ENCODE measurements at places on chromosomes 1 and 21.

- DNase-seq = no peak
Observed at GRCh38 chr1:18572022-18572880, 58.4 kb upstream of the PAX7 start.

GRCh38 chr1:1124508-1124785 is 8.6 kb upstream of the C1orf159 start:
- DNase-seq = no peak

DNA sequence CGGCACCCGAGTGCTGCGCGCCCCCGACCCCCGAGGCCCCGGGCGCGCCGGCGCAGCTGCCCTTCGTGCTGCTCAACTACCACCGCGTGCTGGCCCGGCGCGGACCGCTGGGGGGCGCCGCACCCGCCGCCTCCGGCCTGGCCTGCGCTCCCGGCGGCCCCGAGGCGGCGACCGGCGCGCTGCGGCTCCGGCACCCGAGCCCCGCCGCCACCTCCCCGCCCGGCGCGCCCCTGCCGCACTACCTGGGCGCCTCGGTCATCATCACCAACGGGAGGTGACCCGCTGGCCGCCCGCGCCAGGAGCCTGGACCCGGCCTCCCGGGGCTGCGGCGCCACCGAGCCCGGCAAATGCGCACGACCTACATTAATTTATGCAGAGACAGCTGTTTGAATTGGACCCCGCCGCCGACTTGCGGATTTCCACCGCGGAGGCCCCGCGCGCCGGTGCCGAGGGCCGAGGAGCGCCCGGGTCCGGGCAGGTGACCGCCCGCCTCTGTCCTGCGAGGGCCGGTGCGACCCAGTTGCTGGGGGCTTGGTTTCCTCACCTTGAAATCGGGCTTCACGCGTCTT is 49.0 kb downstream of the SIM2 start:
- no peak for DNase-seq

- DNase-seq = no peak
Observed at GRCh38 chr1:65048335-65048734, 82.0 kb upstream of the JAK1 start.

DNA sequence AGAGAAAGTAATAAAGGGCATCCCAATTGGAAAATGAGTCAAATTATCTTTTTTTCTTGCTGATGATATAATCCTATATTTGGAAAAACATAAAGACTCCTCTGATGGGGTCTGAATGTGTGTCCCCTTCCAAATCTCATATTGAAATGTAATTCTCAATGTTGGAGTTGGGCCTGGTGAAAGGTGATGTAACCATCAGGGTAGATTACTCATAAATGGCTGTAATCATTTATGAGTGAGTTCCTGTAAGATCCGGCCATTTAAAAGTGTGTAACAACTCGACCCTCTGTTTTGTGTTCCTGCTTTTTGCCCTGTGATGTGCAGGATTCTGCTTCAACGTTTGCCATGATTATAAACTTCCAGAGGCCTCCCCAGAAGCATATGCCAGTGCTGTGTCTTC is 44.3 kb upstream of the MAP1LC3C start:
- DNase-seq = no peak

DNA sequence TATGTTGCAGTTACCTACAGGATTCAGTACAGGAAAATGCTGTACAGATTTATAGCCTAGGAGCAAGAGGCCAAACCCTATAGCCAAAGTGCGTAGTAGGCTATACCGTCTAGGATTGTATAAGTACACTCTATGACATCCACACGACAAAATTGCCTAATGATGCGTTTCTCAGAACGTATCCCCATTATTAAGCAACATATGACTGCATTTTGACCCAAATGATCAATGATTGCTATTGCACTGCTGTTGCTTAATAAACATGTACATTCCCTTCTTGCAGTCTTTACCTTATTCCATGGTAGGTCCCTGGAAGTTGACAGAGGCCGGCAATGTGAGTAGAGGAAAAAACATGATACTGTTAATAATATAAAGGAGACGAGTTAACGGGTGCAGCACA is 33.0 kb downstream of the LRRC8C start:
- DNase-seq = no peak

GRCh38 chr1:43349594-43350306 is 9.0 kb upstream of the CDC20 start:
- no peak for DNase-seq

DNA sequence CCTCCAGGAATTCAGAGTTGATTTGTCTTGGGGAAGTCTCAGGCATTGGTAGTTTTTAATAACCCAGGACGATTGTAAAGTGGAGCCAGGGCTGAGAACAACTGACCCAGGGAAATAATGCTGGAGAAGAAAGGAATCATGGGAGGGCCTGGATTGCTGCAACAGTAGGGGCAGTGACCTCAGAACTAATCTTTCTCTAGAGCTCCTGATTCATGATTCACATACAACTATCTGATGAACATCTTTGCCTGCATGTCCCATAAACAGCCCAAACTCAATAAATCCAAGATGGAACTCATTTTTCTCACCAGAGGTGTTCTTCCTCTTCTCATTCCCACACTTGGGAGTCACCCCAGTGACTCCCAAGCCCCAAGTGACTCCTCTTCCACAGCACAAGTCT is 8.1 kb upstream of the G0S2 start:
- DNase-seq = no peak

DNA sequence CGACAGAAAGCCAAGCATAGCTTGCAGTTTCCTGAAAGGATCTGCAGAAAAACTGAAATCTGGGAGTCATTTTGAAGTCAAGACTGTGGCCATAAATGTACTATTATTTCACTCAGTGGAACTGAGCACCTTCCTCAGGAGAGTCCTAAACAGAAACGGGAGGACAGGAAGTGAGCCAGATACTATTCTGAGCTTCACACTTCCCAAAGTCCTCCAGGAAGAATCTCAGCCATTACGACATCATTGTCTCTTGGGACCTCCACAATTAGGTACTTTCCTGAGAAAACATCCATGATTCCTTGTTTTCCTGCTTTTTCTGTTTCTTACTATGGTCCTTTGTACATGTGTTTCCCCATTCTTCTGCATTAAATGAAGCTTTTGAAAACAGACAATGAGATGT is 299.2 kb upstream of the USP25 start:
- peak; percentile 12 for DNase-seq

GRCh38 chr1:7315946-7316345 is 455.1 kb upstream of the VAMP3 start:
- no peak for DNase-seq

GRCh38 chr21:39180429-39181019 is 2.7 kb downstream of the PSMG1 start:
- no peak for DNase-seq

DNA sequence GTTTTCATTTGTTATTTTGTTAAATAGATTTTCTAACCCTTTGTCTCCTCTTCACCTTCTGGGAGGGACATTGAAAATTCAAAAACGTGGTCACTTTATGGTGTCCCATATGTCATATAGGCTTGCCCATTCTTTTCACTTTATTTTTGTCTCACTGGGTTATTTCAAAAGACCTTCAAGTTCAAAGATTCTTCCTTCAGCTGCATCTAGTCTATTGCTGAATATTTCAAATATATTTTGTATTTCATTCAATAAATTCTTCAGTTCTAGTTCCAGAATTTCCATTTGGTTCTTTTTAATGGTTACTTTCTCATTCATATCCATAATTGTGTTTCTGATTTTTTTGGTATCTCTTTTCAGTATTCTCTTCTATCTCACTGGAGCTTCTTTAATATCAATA is 11.6 kb upstream of the KCTD3 start:
- DNase-seq = no peak

- no peak for DNase-seq
Observed at GRCh38 chr1:226100436-226101391, 38.2 kb downstream of the H3-3A start.

DNA sequence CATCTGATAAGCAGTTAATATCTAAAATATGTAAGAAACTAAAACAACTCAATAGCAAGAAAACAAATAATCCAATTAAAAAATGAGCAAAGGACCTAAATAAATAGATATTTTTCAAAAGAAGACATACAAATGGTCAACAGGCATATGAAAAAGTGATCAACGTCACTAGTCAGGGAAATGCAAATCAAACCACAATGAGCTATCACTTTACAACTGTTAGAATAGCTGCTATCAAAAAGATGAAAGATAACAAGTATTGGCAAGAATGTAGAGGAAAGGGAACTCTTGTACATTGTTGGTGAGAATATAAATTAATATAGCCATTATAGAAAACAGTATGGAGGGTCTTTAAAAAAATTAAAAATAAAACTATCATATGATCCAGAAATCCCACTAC is 40.7 kb upstream of the NEK7 start:
- DNase-seq = no peak

- DNase-seq = peak; percentile 57
Observed at GRCh38 chr21:46097336-46098293, at the start of gene COL6A2. TSS of gene COL6A2 (plus strand) at chr21:46098112.

DNA sequence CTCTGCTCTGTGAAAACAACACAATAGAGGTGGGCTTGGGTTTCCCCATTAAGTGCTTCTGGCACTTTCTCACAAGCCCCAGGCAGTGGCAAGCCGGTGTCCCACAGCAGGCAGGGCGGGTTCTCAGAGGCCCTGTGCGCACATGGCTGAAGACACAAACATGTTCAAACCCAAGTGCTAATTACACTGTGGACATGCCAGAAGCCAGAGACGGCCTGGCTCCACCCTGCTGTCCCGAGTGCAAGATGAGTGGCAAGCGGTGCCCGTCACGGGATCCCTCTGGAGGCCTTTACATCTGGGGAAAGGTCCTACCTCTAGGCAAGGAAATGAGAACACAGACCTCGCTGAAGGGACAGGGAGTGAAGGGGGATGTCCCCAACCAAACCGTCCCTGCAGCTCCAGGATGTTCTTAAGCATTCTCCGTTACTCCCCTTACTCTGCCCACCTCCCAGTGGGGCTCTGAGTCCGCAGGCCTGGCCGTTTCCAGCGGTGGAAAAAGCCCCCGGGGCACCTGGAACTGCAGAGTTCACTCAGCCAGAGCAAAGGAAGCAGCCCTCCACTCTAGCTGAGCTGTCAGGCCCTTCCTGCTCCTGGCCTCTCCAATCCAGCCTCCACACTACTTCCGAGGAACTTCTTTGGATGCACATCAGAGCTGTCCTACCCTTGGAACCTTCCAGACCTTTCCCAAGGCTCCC is 57.4 kb downstream of the SLC66A1 start:
- DNase-seq = no peak

- DNase-seq = no peak
Observed at GRCh38 chr1:205444300-205444930, 11.4 kb downstream of the BLACAT1 start.

DNA sequence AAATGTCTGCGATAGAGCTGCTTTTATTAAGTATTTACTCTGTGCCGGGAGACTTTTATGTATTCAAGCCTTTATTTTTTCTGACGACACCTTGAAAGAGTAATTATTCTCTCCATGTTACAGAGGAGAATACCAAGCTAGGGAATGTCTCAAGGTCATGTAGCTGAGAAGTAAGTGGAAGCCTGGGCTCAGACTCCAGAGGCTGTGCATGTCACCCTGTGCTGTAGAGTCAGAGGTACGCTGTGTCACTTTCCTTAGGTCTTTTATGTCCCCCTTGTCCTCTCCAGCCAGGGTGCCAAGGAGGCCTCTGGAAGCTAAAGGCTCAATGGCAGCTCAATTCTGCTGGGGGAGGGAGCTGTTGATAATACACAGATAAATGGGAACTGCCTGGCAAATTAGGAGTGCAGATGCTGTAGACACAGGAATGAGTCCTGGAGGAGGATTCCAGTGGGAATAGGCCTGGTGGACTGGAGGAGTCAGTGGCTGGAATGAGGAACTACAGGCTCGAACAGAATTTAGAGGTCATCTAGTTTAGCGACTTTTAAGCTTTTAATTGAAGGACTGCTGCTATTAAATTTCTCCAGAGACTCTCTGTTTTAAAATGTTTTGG is 9.3 kb upstream of the IL19 start:
- DNase-seq = no peak

DNA sequence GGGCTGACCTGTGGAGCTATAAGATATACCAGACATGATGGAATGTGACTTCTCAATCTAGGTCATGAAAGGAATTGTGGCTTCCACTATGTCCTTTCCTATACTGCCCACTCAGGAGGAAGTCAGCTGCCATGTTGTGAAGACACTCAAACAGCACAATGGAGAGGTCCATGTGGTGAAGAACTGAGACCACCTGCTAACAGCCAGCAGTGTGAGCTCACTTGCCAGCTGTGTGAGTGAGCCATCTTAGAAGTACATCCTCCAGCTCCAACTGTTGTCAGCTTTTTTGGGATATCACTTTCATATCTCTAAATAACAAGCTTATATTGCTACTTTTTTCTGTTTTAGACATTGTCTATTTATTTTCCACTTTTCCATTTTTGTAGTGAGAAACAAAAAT is 29.7 kb downstream of the OLFML3 start:
- no peak for DNase-seq
